Cerebellar nuclear complex (tissue), 1 donor: ENCODE measurements at places on chromosomes 13 and 19.

GRCh38 chr13:113299951-113300350 lies 2.9 kb downstream of the LAMP1 start:
- no peak for DNase-seq

- no peak for DNase-seq
These were observed 570.9 kb downstream of the GPC6 start for GRCh38 chr13:93797463-93797862.

DNA sequence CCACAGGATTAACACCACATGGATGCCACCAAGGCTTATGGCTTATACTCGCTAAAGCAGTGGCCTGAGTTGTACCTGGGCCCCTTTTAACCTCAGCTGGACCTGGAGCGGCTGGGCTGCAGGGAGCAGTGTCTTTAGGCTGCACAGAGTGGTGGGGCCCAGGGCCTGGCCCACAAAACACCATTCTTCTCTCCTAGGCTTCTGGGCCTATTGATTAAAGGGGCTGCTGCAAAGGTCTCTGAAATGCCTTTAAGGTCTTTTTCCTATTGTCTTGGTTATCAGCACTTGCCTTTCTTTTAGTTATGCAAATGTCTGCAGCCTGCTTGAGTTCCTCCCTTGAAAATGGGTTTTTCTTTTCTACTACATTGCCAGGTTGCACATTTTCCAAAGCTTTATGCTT lies 973.9 kb upstream of the PRR20A start:
- DNase-seq: no peak

DNA sequence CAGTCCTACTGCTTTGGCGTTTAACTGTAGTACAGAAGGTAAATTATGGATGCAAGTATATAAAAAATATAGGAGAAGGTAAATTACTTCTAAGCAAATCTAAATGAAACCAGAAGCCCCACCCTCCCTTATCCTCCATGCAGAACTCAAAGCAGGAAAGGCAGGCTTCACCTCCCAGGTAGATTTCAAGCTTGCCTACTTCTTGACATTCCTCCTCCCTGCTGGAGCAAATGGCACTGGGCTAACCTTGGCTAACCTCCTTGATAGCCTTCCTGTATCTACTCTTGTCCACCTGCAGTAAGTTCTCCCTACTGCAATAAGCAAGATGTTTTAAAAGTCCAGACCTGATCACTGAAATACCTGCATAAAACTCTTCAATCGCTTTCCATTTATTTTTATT lies 396.0 kb downstream of the IRS2 start:
- DNase-seq: no peak

DNA sequence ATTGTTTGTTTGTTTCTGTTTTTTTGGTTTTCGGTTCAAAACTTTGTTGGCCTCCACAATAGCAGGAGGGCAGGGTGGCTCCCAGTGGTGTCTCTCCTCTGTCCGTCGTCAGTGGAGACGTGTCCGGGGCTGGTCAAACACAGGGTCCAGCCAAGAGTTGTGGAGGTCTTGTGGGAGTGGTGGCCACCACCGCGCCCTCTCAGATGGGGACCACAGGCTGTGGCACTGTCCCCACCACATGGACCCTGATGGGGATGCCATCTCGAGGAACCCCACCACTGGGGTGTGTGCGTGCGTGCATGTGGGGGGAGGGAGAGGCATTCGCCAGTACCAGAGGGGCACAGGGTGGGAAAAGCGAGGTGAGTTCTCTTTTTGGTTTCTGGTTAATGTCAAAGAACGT lies 13.8 kb downstream of the ZNF574 start:
- no peak for DNase-seq

DNA sequence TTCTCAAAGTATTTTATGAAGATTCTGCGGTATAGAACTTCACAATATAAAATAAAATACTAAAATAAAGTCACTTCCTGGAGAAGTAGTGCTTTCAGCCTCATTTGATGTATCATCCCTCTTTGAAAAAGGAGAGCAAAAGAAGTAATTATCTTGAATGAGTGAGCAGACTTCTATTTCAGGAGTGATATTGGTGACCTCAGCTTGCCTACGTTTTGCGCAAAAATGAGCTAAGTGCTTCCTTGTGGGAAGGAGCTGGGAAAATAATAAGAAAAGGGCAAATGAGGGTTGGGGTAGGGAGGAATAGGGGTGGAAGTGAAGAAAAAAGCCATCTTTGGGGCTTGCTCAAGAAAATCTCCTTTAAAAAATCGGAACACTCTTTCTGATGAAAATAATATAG lies 1773.6 kb downstream of the OLFM4 start:
- DNase-seq: no peak

GRCh38 chr13:64007339-64007738 lies 2591.7 kb upstream of the PCDH20 start:
- DNase-seq: no peak

DNA sequence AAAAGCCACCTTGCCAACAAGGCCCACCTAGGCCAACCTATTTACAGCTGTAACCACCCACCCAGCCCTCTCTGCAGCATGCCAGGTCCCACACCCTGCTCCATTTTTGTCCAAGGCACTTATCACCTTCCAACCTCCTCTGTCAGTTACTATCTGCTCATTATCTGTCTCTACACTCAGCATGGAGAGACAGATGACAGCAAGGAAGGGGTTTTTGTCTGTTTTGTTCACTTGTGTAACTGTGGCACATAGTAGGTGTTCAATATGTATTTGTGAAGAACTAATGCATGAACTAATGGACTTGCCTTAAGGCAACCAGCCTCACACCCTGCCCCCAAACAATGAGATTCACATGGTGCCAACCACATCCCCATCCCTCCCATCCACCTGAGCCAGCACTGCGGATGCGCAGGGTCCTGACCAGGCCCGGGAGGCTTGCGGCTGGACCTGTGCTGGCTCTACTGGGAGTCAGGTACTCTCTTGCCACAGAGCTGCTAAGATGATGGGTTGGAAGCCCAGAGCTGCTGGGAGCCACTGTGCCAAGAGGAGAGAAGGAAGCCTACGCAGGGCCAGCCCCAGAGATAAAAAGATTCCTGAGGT lies 17.3 kb downstream of the DEDD2 start:
- DNase-seq: no peak

- no peak for DNase-seq
These were observed 21.9 kb downstream of the USP12 start for GRCh38 chr13:27149702-27150101.

GRCh38 chr19:14135355-14135754 lies 1.0 kb downstream of the ASF1B start:
- DNase-seq: no peak

GRCh38 chr13:24068472-24068871 lies 92.0 kb upstream of the SPATA13 start:
- DNase-seq: no peak

- DNase-seq: no peak
These were observed 47.5 kb downstream of the TRPM4 start for GRCh38 chr19:49205114-49205513.
